ENCODE measurements at places on chromosomes 3 and 15.

DNA sequence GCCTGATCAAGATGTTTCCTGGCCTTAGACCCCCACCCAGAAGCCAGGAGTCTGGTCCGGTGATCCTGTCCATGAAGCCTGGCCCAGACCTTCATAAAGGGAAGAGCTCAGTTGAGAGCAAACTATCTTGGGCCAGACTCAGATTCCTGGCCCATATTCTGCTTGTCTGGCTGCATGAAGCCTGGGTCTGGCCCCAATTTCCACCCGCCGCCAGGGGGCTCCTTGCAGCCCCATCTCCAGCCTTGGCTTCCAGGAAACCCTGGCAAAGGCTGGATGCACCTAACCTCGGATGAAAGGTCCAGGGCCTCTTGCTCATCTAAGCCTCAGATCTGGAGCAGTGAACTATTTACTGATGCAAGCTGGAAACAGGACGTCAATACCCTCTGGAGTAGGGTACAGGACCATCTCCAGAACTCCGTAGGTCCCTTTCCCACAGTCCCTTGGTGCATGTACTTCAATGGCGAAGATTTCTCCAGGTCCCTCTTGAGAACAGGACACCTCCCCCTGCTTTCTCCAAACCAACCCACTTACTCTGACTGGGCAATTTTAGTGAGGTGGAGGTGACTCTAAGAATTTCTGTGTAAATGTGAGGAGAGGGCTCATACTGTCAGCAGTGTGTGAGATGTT lies 5.6 kb downstream of the FOXL2 start:
- DNase-seq = no peak

GRCh38 chr3:121515862-121516261 lies 29.9 kb downstream of the POLQ start:
- DNase-seq = no peak

GRCh38 chr3:89002191-89002590 lies 105.2 kb upstream of the EPHA3 start:
- no peak for DNase-seq

GRCh38 chr15:39642011-39642640 lies 61.2 kb downstream of the THBS1 start:
- no peak for DNase-seq

DNA sequence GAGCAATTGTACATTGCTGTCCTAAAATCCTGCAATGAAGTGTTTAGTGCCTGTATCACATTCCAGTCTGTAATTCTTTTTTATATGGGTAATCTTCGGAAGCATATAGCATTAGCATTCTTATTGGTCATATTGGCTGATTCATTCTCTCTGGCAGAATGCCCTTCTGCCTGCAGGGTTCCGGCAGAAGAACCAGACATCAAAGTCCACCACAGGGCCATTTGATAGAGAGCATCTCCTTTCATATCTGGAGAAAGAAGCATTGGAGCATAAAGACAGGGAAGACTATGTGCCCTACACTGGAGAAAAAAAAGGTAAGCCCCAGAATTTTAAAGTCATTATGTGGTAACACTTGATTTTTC lies 39.6 kb downstream of the TMOD3 start:
- DNase-seq = no peak

DNA sequence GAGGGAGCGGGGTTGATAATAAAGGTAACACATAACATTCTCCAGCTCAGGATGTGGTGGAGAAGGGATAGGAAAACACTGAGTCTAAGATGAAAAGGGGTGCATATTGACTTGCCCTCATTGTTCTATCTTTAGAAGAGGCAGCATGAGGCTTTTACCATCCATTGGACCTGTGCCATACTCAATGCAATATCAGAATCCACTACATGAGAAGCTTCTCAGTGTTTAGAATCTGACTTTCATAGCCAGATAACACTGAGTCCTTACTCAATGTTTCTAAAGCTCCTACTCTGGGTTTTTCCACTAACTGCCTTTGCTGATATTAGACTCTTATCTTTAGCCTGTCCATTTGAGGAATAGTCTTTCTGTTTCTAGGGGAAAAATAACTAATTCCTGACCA lies 24.3 kb upstream of the GADL1 start:
- DNase-seq = no peak

DNA sequence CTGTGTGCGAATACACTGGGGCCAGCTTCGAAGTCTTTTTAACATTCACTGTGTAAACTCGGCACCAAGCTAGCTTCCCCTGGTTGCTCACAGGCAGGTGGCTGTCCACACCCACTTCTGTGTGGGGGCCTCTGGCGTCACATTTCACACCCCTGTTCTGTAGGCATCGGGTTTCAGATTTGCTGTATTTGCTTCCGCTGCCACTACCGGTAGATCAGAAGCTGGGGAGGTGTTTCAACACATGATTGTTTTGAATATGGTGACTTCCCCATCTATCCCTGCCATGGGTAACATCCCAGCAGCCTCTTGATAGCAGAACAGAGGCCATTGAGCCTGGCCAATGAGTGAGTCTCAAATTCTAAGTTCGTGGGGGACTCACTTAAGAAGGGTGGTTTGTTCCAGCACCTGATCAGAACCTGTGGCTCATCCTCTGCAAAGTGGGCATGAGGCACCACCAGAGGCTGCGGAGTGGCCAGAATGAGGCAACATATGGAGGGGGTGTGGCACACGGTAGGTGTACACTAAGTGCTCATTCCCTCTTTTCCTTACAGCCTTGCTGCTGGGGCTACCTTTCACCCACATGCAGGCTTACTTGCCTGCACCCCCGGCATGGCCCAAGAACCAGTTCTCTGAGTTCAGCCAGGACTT lies 61.5 kb downstream of the IQSEC1 start:
- DNase-seq = peak; percentile 53

- DNase-seq = no peak
Measured at GRCh38 chr3:49607796-49608195, 53.5 kb downstream of the BSN start.

- DNase-seq = no peak
Measured at GRCh38 chr3:45915518-45916231, 27.6 kb upstream of the CXCR6 start.

DNA sequence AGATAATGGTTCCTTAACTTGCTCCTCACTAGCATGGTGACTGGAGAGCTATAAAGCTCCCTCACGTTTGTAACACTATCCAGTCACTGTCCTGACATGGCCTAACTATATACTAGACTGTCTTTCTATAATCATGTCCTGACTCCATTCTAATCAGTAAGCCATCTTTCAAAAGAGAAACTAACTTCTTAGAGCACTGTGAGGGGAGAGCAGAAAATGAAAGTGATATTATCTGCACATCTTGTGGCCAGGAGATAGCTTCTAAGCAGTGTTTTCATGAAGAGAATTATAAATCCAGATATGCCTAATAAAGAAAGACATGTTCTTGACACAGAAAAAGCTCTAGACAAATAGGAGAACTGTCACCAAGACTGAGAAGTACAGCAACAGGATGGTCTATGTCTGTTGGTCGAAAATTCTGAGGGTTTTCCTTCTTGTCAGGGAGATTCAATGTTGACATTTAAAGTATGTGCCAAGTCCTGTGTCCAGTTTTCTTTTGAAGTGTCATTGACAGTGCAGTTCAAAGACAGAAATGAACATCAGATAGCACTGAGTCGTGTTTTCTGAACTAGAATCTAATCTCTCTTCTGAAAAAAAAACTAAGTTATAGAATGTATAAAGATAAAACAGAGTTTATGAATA lies 230.6 kb upstream of the PEX5L start:
- DNase-seq = peak; percentile 9
